ENCODE measurements at places on chromosomes 4 and X.

GRCh38 chrX:17192106-17192505, 182.9 kb upstream of the NHS start:
- DNase-seq: no peak

GRCh38 chr4:109451544-109452273, 18.1 kb downstream of the SEC24B start:
- DNase-seq: no peak

DNA sequence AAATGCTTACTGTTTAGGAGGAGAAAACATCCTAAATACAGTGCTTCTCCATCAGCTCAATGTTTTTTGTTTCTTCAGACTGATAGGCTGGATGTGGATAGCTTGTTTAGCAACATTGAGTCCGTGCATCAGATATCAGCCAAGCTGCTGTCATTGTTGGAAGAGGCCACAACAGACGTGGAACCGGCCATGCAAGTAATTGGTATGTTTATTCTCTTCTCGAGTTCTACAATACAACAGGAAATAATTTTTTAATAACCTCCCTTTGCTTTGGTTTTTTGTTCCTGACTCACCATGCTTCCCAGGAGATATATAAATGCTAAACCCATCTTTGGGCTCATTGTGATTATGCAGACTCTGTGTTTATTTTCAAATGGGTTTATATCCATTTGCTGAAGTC, 60.9 kb downstream of the ARHGEF38 start:
- DNase-seq: no peak

- DNase-seq: no peak
These were observed 21.1 kb downstream of the CASP3 start for GRCh38 chr4:184628103-184628502.

DNA sequence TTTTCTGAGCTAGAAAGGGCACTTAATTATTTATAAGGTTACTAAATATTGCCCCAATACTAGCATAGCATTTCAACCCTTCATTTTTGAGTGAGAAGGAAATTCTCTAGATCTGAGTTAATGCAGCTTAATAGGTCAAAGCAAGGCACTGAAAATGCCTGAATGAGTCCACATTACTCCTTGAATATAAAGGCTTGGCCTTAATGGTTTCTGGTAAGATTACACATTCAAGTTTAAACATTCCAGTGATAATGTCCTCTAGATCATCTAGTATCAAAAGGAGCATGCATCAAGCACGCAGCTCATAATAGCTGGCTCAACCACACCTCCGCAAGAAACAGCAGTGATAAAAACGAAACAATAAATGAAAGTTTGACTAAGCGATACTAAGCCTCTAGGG, 87.5 kb downstream of the SPANXN3 start:
- DNase-seq: no peak

- DNase-seq: no peak
These were observed 4.2 kb downstream of the NR3C2 start for GRCh38 chr4:148438047-148438446.

GRCh38 chr4:186537843-186538521, 17.4 kb downstream of the MTNR1A start:
- no peak for DNase-seq

DNA sequence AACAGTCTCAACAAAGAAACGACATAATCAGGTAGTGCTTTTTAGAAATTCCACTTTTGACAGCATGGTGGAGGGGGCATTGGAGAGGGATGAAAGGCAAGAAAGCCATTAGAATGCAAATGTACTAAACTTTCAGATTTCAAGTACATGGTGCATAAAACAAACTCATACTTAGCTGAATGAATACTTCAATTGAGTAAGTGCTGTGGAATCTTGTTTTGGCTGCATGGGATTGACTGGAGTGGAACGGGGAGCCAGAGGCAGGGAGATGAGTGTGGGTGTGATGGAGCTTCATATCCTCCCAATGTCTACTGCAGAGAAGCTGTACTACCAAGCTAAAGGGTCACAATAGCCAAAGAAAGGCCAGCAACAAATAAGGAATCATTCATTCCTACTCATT, 52.4 kb downstream of the USP46 start:
- DNase-seq: no peak

GRCh38 chr4:103050736-103051436, 25.7 kb downstream of the SLC9B2 start:
- no peak for DNase-seq

Data from SW 1271 (cell line).